Ovary (tissue), 10 donors: ENCODE measurements at places on chromosomes 6 and 20.

GRCh38 chr20:5030348-5031205 is 29.3 kb upstream of the SLC23A2 start:
- DNase-seq = peak; percentile 16

- no peak for DNase-seq
These were observed 1.3 kb upstream of the SIRPA start for GRCh38 chr20:1893721-1894470.

- no peak for DNase-seq
These were observed 16.1 kb downstream of the PLA2G7 start for GRCh38 chr6:46719099-46719498.

- DNase-seq = no peak
These were observed 585.3 kb upstream of the MAN1A1 start for GRCh38 chr6:119934816-119935215.

DNA sequence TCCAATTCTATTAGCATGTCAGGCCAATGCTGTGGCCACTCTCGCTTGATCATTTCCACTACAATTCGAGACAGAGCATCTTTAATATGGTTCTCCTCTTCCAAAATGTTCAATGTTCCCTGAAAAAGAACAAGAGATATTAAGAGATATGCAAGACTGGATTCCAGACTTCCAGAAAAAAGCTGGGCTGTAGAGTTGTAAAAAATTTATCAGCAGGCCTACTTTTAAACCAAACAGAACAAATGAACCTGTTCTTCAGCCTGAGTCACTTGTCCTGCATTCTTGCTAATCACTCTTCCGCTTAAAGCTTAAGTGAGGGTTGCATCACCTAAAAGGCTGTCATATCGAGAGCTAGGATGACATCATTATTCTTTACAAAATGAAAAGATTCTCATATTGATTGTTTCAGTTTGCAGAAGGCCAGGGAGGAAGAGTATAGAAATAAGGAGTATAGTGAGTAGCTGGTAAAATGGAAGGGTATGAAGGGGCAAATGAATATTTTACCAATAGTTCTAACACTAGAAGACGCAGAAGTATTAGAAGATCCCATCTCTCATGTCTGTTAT is 4.9 kb downstream of the XPO5 start:
- DNase-seq = no peak

GRCh38 chr6:168667428-168667805 is 226.4 kb downstream of the SMOC2 start:
- no peak for DNase-seq
